ENCODE measurements at places on chromosomes 6 and 20. TPM values are rescaled to one million over a fixed set of nuclear protein-coding genes. Genes with fewer than 3 reads are reported as not detected.

SAYSD1 gene
- 9.0 TPM for total RNA-seq

DLK2 gene
- total RNA-seq, result 4.1 TPM

LZTS3 gene
- total RNA-seq, result 20.0 TPM

BPIFB1 gene
- total RNA-seq, result not detected

SEL1L2 gene
- not detected for total RNA-seq

CPNE5 gene
- total RNA-seq, result not detected

- no peak for DNase-seq
Measured at GRCh38 chr6:125293587-125293986, 8.2 kb downstream of the HDDC2 start.

GRCh38 chr20:58246346-58246745, 17.9 kb upstream of the ANKRD60 start:
- DNase-seq, result peak; percentile 43

GRCh38 chr6:20805021-20805420, 270.8 kb downstream of the CDKAL1 start:
- no peak for DNase-seq

GRCh38 chr6:139099984-139100383, 34.9 kb upstream of the HECA start:
- no peak for DNase-seq

DNA sequence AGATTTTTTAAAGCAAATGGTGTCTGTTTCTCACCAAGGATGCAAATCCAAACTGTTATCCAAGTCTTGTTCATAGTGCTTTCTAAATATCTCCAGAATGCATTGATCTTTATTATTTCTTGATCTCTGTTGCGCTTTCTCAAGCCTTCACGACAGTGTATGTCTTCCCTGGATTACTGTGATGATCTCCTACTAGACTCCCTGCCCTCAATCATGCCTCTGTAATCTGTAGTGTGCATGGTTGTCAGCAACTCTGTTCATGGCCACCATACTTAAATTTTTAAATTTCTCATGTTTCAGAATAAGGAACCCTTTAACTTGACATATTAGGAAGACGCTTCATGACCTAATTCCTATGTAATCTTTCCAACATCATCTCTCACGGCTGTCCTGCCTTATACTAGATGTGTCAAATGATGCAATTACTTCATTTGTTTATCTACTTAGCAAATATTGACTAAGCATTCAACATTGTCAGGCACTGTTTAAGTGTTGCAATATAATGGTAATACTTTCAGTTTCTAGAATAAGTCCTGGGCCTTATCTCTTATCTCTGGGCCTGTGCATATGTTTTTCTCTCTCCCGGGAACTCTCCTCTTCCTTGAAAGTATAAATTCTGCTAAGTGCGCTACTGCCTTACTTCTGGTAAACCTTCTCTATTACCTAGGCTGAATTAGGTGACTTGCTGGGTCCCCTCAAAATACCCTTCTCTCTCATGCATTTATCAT, 25.6 kb upstream of the AHI1 start:
- peak; percentile 92 for DNase-seq

DNA sequence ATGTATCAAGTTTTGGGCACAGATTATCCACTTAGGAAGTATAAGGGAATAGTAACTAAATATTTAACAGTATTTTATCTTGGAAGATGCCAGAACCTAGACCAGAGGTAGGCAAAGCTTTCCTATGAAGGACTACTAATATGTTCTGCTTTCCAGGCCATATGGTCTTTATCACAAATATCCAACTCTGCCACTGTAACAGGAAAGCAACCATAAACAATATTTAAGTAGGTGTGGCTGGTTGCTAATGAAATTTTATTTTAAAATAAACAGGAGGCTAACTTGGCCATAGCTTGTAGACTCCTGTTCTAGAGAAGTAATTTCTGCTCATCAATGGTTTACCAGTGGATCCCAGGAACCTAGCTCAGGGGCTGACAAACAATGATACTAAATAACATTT, 39.4 kb downstream of the NOL7 start:
- DNase-seq, result no peak

GRCh38 chr6:131867744-131868143, 59.9 kb downstream of the ENPP1 start:
- no peak for DNase-seq

GRCh38 chr6:42690872-42691271, 31.5 kb downstream of the PRPH2 start:
- no peak for DNase-seq

DNA sequence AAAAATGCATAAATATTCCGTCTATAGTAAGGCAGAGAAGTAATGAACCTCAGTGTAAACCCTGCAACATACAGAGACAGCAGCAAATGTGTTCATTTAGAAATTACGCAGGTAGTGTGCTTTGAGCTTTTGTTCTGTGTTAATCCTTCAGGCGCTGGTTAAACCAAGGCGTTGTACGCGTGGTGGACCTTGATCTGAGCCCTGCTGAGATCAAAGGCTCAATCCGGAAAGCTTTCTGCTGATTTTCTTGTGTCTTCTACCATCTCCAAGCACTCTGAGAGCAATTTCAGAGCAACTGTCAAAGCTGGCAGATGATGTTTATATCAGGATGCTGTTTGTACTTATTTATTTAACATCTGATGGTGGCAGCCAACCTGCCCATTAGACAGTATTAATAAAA, 382.8 kb downstream of the CDH26 start:
- DNase-seq, result no peak

DNA sequence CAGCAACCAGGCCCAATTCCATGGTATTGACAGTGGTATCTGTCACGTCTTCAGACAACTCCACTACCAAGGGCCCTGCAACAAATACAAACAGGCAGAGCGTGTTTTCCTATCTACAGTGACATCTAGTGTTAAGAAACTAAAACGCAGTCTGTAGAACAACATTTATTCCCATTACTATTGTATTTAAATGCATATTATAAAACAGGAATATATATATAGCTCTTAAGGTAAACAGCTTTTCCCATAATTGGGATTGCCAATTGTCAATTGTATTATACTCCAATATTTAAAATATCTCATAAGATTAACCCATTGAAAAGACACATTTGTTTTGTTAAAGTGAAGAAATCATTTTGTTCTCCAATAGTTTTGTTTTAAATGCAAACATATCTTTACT, 97.2 kb downstream of the KIF16B start:
- peak; percentile 60 for DNase-seq
